A549 treated with ZK216348 at 1 μM for 4 hours (cell line): ENCODE measurements at places on chromosomes 2 and 18. TPM values are rescaled to one million over a fixed set of nuclear protein-coding genes. Genes with fewer than 3 reads are reported as not detected.

Gene UGT1A4
- total RNA-seq = not detected in 5 replicates

Gene UGT1A5
- not detected in 5 replicates for total RNA-seq

Gene ELMOD3
- 10.8 to 15.4 TPM (median 12.5 TPM) in 5 replicates for total RNA-seq

Gene DHRS9
- 2.9 to 4.2 TPM (median 3.5 TPM) in 5 replicates for total RNA-seq

Gene DSC2
- 0.66 to 1.9 TPM (median 1.1 TPM) in 5 replicates for total RNA-seq

Gene CYP27A1
- total RNA-seq = 0.17 to 0.20 TPM (median 0.17 TPM) in 3 of 5 replicates, not detected in the others
